G401 (cell line): ENCODE measurements at places on chromosomes 7 and 10. TPM values are rescaled to one million over a fixed set of nuclear protein-coding genes. Genes with fewer than 3 reads are reported as not detected.

DNA sequence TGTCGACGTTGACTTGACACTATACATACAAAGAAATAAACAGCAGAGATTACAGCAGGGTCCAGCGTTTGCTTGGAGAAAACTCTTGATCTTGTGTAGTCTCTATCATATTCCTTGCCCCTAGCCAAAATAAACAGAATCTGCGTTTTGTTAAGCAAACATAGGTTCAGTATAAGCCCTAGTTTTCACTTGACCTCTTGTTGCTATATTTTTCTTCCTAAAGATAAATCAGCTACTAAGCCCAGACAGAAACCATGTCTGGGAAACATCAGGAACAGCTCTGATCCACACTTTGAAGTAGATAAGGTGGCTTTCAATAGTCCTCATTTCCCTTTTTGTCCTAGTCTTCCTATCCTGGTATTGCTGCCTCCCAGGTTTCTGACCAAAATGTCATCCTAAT, 328.2 kb upstream of the MAGI2 start:
- DNase-seq, result no peak

- DNase-seq, result no peak
These were observed 316.6 kb upstream of the ZNF32 start for GRCh38 chr10:43965033-43965917.

Gene NCF1
- total RNA-seq, result not detected in 2 replicates

Gene WDR86
- 10.2 and 13.7 TPM in 2 replicates for total RNA-seq

DNA sequence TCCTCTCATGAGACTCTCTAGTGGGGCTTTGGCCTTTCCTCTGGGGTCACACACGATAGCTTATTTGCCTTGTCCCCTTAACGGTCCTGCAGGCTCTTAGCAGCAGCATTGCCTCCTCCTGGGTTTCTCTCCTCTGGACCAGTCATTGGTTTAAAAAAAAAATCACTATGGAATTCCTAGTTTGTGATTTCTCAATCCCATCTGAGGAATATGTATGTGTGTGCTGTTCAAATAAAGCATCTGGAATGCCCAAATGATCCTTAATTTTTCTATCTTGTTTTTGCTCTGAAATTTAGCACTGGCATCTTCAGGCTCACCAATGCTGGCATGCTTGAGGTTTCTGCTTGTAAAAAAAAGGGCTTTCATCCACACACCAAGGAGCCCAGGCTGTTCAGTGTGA, 30.5 kb downstream of the ACTA2 start:
- DNase-seq, result no peak

DNA sequence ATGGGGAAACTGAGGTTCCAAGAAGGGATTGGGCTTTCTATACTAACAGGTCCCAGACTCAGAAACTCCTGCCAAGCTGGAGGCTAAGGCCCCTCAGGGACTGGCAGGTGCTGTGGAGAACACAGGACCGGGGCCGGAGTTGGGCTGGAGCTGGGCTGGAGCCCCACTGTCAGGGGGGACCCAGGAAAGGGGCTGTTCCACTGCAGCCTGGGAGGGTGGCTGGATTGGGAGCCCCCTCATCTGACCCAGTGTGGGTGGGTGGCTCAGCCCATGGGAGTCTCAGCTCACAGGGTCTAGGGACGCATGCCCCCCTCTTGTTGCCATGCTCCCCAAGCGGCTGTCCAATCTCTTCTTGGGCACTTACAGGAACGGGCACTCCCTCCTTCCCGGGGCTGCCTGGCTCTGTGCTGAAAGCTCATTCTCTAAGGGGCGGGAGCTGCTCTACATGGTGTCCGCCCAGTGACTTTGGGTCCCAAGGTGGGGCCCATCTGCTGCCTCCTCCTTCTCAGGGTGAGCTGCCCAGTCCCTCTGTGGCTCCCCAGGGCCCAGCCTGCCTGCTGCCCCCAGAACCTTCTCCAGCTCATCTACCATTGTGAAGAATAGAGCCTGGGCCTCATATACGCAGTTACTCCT, 126.5 kb downstream of the MYL10 start:
- no peak for DNase-seq

Gene TRUB1
- total RNA-seq, result 40.1 and 63.8 TPM in 2 replicates

DNA sequence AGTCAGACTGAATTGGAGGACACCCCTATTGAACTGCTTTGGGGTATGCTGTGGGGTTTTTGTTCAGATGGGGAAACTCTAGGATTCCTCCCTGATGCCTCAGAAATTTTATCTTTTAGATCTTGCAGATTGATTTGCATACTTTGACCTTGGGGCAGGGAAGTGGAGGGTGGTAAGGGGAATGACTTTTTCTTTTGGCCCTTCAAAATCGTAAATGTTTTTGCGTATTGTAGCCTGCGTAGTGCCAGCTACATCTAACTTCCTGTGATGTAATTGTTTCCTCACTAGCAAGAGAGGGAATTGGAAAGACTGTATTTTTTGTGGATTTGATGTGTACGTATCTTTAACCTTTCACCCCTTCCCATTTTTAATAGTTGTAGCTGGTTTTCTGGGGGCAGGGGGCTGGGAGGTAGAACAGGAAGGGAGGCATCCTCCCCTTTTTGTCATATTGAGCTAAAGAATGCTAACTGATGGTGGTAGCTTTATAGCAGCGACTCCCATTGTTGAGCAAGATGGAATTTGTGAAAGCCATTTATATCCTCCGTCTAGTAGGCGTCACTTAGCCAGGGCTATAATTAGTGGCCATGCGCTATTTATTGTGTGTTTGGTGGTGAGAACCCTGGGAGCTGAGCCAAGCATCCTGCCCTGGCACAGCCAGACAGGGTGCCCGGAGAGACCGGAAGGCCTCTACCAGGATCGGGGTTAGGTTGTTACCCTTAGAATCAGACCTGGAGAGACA, 11.3 kb downstream of the DUSP5 start:
- DNase-seq, result peak; percentile 84

Gene ITIH5
- 3.0 TPM in 1 of 2 replicates, not detected in the other for total RNA-seq

GRCh38 chr10:58050575-58050974, 217.1 kb downstream of the IPMK start:
- no peak for DNase-seq

- DNase-seq, result no peak
These were observed 825.2 kb downstream of the REEP3 start for GRCh38 chr10:64346389-64346788.

Gene FGFR2
- total RNA-seq, result 279 and 323 TPM in 2 replicates

GRCh38 chr10:100357059-100357858, 10.2 kb downstream of the SCD start:
- no peak for DNase-seq
